Activated naive CD4-positive, alpha-beta T cell treated with anti-CD3 and anti-CD28 coated beads for 36 hours (primary cell): ENCODE measurements at places on chromosomes 16 and 17. TPM values are rescaled to one million over a fixed set of nuclear protein-coding genes. Genes with fewer than 3 reads are reported as not detected.

DNA sequence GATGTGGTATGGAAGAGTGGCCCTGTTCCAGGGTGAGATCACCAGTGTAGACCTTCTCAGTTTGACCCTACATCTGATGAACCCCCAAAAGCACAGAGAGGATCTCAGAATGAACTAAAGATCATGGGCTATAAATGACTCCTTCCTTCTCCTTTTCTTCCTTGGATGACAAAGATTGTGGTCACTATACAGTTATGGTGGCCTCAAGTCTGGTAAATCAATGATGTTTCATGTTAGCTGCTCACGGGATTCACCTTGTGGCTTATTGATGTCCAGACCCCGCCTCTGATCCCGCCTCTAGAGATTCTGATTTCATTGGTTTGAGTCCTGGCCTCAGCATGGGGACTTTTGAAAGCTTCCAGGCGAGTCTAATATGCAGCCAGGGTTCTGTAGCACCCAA, 112.2 kb downstream of the PITPNC1 start:
- H3K4me1 ChIP-seq, result peaks cover 76% of the 10 kb centered on the region
- H3K27me3 ChIP-seq, result no peaks in the 10 kb centered on the region
- H3K4me3 ChIP-seq, result no peak overlapping the region
- no peak overlapping the region for H3K27ac ChIP-seq
- peak; percentile 57 for DNase-seq

Gene TMC8
- total RNA-seq, result 105 TPM

Gene KRT40
- not detected for total RNA-seq

Gene TEX19
- total RNA-seq, result not detected

- peaks cover 20% of the 10 kb centered on the region for H3K36me3 ChIP-seq
- no peaks in the 10 kb centered on the region for H3K27me3 ChIP-seq
- no peak overlapping the region for H3K4me3 ChIP-seq
- H3K4me1 ChIP-seq, result no peaks in the 10 kb centered on the region
- DNase-seq, result no peak
Measured at GRCh38 chr17:63285551-63285950, 160.6 kb downstream of the CYB561 start.

- H3K36me3 ChIP-seq, result peaks cover 1% of the 10 kb centered on the region
- no peak overlapping the region for H3K4me3 ChIP-seq
- H3K27me3 ChIP-seq, result no peaks in the 10 kb centered on the region
- no peak overlapping the region for H3K27ac ChIP-seq
- no peak for DNase-seq
Measured at GRCh38 chr16:67664871-67665270, 1.7 kb downstream of the ENKD1 start.

GRCh38 chr16:88465387-88465983, 12.4 kb downstream of the ZFPM1 start:
- H3K4me3 ChIP-seq, result no peak overlapping the region
- DNase-seq, result no peak
- peaks cover 56% of the 10 kb centered on the region for H3K4me1 ChIP-seq
- H3K36me3 ChIP-seq, result no peaks in the 10 kb centered on the region
- no peak overlapping the region for H3K27ac ChIP-seq
- H3K27me3 ChIP-seq, result no peaks in the 10 kb centered on the region

GRCh38 chr16:55078699-55079410, 148.2 kb downstream of the IRX5 start:
- peaks cover 4% of the 10 kb centered on the region for H3K27me3 ChIP-seq
- H3K4me3 ChIP-seq, result no peak overlapping the region
- H3K27ac ChIP-seq, result no peak overlapping the region
- no peaks in the 10 kb centered on the region for H3K36me3 ChIP-seq
- no peak for DNase-seq

Gene CLDN9
- total RNA-seq, result not detected

DNA sequence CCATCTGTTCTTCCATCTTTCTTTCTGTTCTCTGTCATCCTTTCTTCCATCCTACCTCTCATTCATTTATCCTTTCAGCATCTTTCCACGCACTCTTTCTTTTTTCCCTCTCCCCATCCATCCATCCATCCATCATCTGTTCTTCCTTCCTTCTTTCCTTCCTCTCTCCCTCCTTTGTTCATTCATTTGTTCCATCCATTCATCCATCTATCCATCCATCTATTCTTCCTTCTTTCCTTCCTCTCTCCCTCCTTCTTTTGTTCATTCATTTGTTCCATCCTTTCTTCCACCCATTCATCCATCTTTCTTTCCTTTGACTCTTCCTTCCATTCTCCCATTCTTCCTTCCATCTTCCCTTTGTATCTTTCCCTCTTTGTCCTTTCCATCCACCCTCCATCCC, 39.2 kb downstream of the ARHGAP23 start:
- no peaks in the 10 kb centered on the region for H3K27me3 ChIP-seq
- H3K4me3 ChIP-seq, result no peak overlapping the region
- H3K4me1 ChIP-seq, result no peaks in the 10 kb centered on the region
- no peak overlapping the region for H3K27ac ChIP-seq
- no peak for DNase-seq

Gene KRTAP4-1
- total RNA-seq, result not detected

- no peaks in the 10 kb centered on the region for H3K36me3 ChIP-seq
- peaks cover 7% of the 10 kb centered on the region for H3K27me3 ChIP-seq
- no peak overlapping the region for H3K4me3 ChIP-seq
- no peak overlapping the region for H3K27ac ChIP-seq
Measured at GRCh38 chr17:70368011-70368410, 198.7 kb downstream of the KCNJ2 start.

DNA sequence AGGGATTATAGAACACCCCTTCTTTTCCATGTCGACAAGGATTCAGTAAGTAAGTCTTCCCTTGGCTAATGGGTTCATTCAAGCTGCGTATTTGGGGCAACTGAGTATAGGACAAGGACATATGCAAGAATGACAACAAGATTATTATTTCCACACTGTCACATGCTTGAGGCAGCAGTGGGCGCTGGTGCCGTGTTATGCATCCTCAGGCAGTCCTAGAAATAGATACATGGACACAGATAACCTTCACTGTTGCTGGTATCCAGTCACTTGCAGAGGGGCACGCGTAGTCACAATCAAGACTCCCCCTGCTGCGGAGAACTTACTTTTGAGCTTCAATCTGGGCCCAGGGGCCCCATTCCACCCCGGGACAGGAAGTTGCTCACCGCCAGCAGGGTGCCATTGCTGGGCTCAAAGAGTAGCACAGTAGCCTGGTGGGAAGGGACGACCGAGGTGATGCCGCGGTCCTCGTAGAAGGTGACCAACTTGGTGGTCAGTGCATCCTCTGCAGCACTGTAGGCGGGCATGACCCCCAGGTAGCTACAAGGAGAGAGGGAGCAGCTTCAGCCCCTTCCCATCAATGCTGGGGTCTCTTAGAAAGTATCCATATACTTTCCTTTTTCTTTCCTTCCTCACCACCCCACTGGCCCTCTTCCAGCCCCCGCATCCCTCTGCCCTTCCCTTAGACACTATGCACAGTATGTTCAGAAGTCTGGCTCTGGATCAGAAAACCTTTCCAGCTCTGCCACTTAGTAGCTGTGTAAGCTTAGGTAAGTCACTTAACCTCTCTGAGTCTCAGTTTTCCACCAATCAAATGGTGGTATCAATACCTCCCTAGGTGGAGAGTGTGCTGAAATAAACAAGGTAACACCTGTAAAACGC, 804 bp downstream of the CRYM start:
- H3K27ac ChIP-seq, result no peak overlapping the region
- peaks cover 3% of the 10 kb centered on the region for H3K4me1 ChIP-seq
- no peaks in the 10 kb centered on the region for H3K36me3 ChIP-seq
- H3K4me3 ChIP-seq, result no peak overlapping the region

- DNase-seq, result no peak
- no peaks in the 10 kb centered on the region for H3K36me3 ChIP-seq
- no peaks in the 10 kb centered on the region for H3K27me3 ChIP-seq
- H3K4me1 ChIP-seq, result no peaks in the 10 kb centered on the region
- no peak overlapping the region for H3K27ac ChIP-seq
Measured at GRCh38 chr16:6122401-6122800, 1024.8 kb upstream of the EEF2KMT start.

Gene ARL5C
- not detected for total RNA-seq

DNA sequence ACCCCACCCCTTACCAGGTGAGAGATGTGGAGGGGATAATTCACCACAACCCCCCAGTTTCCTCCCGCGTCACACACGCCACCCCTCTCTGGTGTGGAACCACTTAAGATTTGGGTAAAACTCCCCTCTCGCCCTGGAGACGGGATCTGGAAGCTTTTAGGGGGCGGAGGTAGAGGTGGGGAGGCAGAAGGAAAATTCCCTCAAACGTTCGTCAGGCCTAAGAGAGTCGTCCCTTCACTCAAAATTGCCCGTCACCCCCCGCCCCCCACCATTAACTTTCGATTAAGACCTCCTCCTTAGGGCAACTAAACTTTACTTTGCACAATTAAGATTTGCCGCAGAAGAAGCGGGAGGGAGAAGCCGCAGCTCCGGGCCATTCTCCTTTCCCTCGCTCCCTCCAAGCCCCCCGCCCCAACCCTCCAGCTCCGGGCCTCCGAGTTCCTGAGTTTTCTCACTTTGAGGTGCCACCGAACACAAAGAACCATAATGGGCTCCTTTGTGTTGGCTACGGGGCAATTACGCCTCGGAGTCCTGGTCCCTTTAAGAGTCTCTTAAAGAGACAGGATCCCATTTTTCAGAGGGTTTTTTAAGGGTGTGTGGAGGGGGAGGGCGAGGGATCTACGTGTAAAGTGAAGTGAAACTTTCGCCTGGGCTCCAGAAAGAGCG, 985 bp upstream of the FZD2 start:
- H3K4me1 ChIP-seq, result peaks cover 19% of the 10 kb centered on the region
- peak overlapping the region; percentile 75 for H3K4me3 ChIP-seq
- no peaks in the 10 kb centered on the region for H3K36me3 ChIP-seq
- no peak overlapping the region for H3K27ac ChIP-seq

Gene NTHL1
- 20.1 TPM for total RNA-seq

Gene CCL1
- total RNA-seq, result not detected

DNA sequence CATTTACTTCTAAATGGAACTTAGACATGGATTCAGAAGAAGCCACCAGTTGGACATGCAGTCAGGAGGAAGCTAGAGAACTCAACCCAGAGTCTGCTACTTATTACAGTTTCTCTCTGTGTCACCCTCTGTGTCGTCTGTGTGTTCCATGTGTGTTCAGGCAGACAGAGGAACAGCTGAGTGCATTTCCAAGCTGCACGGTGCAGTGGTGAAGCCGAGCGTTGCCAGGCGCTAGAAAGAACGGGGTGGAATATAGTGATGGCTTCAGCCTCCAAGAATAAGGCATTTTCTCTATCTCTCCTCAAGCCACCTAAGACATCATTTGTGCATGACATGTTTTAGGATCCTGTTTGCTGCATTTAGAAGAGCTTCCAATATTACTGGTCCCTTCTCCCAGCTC, 101.1 kb upstream of the CCL2 start:
- H3K36me3 ChIP-seq, result no peaks in the 10 kb centered on the region
- peaks cover 37% of the 10 kb centered on the region for H3K27me3 ChIP-seq
- H3K27ac ChIP-seq, result no peak overlapping the region
- H3K4me3 ChIP-seq, result no peak overlapping the region

GRCh38 chr16:15952265-15952711, 2.9 kb downstream of the ABCC1 start:
- peak overlapping the region; percentile 85 for H3K27ac ChIP-seq
- peak overlapping the region; percentile 29 for H3K4me3 ChIP-seq
- H3K4me1 ChIP-seq, result peaks cover 59% of the 10 kb centered on the region
- H3K27me3 ChIP-seq, result no peaks in the 10 kb centered on the region
- peak; percentile 41 for DNase-seq

Gene ABCC3
- total RNA-seq, result not detected

DNA sequence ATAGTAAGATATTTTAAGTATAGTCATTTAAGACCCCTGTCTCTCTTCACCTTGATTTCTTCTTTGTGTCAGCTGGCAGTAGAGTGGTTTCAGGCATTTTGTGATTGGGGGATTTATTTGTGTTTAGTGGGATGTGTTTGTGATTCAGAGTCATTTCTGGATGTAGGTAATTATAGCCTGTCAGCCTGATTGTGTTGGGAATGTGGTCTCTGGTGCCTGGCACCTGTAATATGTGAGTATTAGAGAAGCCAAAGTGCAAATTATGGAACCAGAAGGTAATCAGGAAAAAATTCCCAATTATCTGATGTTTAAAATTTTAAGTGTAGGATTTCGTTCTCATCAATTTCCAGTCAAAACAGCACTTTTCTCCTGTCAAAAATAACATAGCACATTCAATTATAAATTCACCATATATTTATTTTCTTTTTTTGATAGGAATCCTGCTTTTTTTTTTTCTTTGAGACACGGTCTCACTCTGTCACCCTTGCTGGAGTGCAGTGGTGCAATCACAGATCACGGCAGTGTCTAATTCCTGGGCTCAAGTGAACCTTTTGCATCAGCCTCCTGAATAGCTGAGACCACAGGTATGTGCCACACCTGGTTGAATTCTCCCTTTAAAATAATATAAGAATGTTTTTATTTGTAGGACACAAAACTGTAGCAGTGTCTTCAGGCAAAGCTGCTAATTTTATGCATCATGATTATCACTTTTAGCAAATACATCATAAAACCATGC, 42.7 kb downstream of the ATF7IP2 start:
- H3K4me3 ChIP-seq, result no peak overlapping the region
- H3K27me3 ChIP-seq, result no peaks in the 10 kb centered on the region
- DNase-seq, result no peak
- H3K27ac ChIP-seq, result no peak overlapping the region

DNA sequence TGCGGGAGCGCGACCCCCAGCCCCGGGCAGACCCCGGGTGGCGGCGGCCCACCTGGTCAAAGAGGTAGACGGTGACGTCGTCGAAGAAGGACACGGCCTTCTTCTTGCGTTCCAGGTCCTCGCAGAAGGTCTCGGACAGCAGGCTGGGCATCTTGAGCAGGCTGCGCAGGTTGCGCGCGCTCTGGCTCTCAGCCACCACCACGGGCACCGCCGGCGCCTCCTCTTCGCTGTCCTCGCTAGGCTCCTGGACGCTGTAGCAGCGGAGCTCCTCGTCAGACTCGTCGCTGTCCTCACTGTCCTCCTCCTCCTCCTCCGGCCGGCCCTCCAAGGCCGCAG, 45.2 kb upstream of the PVALEF start:
- H3K27ac ChIP-seq, result no peak overlapping the region
- no peaks in the 10 kb centered on the region for H3K27me3 ChIP-seq
- DNase-seq, result no peak
- no peak overlapping the region for H3K4me3 ChIP-seq

GRCh38 chr16:67825119-67825518, 17.0 kb upstream of the THAP11 start:
- DNase-seq, result no peak
- no peaks in the 10 kb centered on the region for H3K4me1 ChIP-seq

DNA sequence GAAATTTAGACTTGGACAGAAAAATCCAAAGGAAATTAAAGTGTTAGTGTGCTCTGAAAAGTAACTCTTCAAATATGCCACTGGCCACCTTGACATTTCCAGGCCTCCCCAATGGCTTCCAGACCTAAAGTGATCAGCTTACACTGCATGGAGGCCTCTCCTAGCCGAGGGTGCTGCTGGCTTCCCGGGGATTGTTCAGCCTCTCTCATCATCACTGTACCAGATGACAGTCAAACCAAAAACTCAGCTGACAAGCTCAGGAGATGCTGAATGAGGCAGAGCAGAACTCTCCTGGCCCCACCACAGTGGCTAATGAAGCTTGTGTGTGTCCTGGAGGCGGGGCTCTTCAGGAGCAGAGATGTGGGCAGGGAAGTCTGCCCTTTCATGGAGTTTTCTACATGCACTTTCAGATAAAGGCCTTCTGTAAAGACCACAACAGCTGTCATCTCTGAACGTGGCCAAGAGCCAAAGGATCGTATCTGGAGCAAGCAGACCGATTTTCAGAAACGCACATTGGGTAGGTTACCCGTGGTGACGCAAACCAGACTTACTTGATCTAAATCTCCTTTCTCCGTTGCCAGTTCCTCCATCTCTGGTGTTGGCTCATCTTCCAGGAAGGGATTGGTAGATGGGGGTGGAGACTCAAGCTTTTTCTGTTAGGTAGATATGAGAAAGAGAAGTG, 113.3 kb downstream of the VPS53 start:
- peaks cover 20% of the 10 kb centered on the region for H3K36me3 ChIP-seq
- H3K27me3 ChIP-seq, result no peaks in the 10 kb centered on the region
- no peaks in the 10 kb centered on the region for H3K4me1 ChIP-seq
